ENCODE measurements at places on chromosomes 6 and 20.

- DNase-seq: no peak
These were observed 44.8 kb downstream of the ITPR3 start for GRCh38 chr6:33665957-33666356.

DNA sequence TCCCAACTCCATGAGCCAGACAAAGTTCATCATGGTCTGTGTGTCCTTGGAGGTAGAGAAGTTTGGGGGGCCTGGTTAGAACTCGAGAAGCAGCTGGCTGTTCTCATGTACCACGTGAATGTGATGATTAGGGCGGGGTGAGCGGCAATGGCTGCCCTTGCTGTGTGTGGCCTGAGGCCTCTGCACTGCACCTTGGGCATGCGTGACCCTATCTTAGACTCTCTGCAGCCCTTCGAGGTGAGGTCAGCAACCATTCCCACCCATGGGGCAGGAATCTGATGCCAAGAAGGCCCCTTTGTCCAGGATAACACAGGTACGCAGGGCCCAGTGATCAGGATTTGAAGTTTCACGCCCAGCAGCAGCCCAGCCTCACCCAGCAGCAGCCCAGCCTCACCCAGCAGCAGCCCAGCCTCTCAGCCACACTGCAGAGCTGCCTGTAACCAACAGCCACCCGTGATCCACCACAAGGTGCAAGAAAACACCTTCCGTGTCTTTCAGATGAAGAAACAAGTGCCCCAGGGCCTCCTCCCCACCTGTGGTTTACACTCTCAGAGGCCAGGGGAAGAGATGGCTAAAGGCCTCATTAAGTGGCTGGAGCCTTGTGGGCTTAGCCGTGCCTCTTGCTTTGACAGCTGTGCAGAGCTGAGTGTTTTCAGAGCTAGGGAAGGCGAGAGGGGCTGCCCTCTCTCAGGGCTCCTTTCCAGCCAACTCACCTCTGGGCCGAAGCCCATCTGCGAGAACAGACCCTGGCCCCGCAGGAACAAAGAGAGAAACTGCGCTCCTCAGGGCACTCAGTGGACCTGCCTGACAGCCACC, 195.2 kb upstream of the CDH4 start:
- no peak for DNase-seq

GRCh38 chr6:15356937-15357336, 111.1 kb downstream of the JARID2 start:
- DNase-seq: no peak

DNA sequence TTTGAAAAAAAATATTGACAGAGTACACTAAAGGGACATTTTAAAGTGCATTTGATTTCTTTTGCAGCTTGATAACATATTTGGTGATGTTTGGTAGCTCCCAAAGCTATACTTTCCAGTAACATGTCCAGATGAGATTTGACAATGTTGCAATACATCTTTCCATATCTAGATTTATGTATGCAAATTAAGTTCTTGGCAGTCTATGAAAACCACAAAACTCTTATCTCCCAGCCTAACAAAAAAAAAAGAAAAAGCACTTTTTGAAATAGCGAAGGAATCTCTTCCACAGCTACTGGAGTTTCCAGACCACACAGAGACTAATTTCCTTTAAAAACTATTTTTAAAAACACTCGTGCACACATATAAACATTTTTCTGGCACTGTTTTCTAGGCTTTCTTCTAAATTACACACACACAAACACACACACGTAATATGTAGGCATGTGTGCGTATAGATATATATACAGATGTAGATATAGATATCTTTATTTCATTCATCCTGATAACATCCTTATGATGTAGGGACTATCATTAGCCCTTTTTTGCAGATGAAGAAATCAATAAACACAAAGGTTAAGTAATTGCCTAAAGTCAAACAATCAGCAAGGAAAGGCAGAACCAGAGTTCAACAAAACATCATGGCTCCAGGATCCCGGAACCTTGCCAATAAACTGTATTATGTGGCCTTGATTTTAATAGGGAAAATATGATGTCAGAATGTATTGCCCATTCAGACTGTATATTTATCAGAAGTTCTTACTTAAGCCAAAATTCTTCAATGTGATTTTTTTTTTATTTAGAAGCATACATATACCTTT, 93.3 kb downstream of the ADGRB3 start:
- DNase-seq: no peak

DNA sequence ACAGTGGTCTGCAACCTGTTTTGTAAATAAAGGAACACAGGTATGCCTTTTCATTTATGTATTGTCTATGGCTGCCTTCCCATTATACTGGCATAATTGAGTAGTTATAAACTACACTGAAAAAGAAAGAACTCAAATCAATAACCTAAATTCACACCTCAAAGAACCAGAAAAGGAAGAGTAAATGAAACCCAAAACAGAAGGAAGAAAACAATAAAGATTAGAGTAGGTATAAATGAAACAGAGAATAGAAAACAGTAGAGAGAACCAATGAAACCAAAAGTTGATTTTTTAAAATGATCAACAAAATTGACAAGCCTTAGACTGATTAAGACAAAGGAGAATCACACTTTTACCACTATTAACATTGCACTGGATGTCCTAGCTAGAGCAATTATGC, 34.7 kb downstream of the FAM184A start:
- DNase-seq: no peak

GRCh38 chr20:6269168-6269873, 146.5 kb upstream of the FERMT1 start:
- DNase-seq: no peak

- no peak for DNase-seq
These were observed 54.4 kb downstream of the SNRNP48 start for GRCh38 chr6:7644417-7644816.
